ENCODE measurements at places on chromosomes 3 and 15.

GRCh38 chr3:109131276-109131675, 5.2 kb upstream of the C3orf85 start:
- no peak for DNase-seq

- DNase-seq, result no peak
Measured at GRCh38 chr15:58566029-58566428, 134.2 kb downstream of the LIPC start.

DNA sequence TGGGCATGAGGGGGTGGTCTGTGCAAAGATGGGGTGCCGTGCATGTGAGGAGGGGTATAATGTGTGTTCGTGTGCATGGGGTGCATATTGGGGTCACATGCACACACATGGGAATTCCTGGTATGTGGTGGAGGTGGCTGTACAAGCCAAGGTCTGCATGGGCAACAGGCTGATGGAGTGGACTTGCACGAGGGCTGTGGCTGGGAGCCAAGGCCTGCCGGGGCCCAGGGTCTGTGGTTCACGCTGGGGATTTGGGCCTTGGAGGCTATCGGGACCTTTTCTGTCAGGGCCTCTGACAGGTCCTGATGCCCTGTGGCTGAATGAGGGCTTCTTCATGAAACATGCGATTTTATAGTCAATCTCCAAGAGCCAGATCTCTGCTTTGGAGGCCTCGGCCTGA, 9.8 kb upstream of the PLXND1 start:
- no peak for DNase-seq

- DNase-seq, result no peak
Measured at GRCh38 chr3:18132991-18133390, 292.1 kb downstream of the SATB1 start.

DNA sequence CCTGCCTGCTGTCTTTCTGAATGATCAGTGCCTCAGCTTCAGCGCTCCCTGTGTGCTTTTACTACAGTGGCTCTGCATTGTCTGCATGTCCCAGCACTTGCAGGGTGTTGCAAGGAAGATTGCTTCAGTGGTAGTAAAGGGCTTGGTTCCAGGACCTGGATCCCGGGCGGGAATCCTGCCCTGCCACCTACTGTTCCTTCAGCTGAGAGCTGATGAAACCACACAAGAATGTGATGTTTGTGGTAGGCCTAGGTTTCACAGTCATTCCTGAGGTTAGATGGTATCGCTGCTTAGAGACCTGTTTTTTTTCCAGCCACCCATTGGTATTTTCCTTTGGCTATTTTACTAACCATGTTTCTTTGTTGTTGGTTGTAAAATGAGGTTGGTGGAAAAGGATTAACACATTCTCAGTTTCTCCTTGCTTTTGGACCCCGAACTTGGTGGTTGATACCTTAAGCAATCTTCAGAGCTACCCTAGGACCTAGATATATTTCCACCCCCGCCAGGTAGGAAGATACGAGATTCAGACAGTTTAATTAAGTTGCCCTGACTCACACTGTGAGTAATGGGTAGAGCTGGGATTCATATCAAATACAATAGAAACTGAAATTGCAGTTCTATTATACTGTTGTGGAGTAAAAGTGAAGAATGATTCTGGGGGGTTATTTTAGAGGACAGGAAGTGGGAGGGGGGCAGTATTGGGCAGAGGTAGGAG, 11.4 kb downstream of the GPR87 start:
- no peak for DNase-seq

DNA sequence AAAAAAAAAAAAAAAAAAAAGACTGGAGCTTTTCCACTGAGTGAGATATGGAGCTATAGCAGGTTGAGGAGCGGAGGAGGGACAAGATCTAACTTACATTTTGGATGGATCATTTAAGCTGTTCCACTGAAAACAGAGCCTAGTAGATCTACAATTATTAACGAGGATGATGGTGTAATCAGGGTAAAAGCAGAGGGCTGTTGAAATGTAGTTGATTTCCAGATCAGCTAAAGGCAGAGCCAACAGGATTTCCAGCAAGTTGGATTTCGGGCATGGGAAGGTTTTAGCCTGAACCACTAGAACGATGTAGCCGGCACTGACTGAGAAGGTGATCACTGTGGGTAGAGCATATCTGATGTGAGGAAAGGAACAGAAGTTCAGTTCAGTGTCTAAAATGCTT, 360.7 kb downstream of the EPHB1 start:
- DNase-seq, result no peak

GRCh38 chr3:193271101-193271840, 30.2 kb downstream of the PLAAT1 start:
- DNase-seq, result no peak

- DNase-seq, result no peak
Measured at GRCh38 chr3:191417457-191417729, 43.6 kb upstream of the PYDC2 start.

DNA sequence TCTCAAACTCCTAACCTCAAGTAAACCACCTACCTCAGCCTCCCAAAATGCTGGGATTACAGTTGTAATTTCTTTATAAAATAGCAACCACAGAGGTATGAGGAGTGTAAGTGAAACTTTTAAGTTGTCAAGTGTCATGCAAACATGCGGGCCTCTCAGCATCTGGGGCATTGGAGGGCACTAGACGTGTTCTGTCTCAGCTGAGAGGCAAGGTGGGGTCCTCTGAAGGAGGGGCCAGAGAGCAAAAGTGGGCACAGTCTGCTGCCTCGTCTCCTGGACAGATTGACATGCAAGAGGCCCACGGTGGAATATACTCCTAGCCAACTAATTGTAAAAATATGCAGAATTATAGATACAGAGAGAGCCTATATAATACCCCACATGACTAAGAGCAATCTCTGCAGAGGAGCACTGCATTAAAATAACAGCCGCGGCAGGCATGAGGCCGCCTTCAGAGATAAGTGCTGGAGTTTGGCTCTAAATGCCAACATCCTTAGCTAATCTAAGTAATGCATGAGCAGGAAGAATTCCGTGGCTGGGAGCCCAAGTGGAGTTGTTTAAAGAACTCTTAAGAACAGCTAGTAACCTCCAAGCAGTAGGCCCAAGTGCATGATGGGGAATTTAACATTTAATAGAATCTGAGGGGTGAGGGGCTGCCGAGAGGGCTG, 87.8 kb upstream of the RNU6-1 start:
- no peak for DNase-seq
